Anterior cingulate cortex (tissue), 58 donors: ENCODE measurements at places on chromosomes 11 and 22.

DNA sequence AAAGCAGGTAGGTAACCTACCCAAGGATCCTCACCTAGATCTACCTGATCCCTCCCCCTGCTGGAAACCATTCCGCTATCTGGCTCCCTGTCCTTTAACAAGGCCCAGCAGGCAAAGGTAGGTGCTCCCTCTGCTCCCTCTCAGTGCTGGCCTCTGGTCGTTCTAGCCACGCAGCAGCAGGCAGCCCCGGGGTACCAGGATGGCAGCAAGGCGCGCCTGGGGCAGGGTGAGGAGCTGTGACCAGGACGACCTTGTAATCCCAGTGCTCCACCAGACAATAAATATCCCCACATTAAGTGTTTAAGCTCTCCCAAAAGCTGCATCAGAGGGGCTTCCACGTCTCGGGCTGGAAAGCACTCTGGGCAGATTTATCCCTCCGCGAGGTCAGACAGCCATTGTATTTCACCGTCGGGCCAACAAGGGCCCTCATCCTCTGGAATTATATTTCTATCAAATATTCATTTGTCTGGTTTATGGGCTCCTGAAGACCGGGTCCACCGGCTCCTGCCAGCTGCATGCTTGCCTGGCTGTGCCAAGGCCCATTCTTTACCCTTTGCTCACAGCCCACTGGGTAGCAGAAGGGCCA lies 81.3 kb downstream of the CHST1 start:
- DNase-seq, result no peak

DNA sequence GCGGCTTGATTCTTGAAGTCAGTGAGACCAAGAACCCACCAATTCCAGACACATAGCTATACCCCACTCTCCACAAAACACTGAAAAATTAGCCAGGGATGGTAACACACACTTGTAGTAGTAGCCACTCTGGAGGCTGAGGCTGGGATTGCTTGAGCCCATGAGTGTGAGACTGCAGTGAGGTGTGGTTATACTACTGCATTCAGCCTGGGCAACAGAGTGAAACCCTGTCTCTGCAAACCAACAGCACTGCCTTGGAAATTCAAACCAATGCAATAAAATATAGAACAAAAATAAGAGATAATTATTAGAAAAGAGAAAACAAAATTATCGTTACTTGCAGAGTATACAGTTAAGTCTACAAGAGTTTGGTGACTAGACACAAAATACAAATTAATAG lies 20.2 kb upstream of the PRDM10 start:
- no peak for DNase-seq

DNA sequence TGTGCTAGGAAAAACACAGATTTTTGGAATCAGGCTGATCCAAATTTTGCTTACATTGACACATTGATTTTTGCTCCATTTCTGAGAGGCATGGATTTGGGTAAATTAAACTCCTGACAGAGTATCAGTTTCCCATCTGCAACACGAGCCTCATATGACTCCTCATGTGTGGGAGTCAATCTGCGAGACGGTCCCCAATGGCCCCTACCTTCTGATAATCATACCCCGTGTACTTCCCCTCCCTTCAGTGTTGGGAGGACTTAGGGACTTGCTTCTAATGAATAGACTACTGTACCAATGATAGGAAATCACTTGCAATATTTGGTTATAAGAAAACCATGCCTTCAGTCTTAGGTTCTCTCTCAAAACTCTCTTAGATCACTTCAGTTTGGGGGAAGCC lies 302.7 kb downstream of the ETS1 start:
- DNase-seq, result no peak

DNA sequence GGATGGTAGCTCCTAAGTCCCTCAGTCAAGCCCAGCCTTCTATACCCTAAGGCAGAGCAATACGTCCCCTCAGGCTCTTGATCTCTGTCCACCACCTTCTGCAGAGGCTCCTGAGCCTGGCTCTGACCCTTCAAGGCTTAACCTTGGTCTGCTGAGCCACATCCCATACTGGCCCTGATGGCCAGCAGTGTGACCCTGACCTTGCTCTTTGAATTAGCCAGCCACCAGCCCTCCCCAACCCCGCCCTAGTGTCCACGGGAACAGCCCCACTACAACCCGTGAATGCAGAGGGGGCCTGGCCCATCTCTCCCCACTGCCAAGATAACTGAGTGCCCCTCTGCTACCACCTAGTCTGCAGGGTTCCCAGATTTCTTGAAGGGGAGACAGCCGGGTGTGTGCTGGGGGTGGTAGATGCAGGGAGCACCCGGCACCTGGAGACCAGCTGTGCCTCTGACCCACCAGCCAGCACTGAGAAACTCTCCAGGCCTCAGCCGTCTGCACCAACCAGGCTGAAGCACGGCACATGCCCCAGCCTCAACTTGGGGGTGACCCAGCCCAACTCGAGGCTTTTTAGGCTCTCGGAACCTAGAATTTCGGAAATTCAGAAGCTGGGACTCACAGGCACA lies 6.2 kb downstream of the ARAP1 start:
- DNase-seq, result no peak

- DNase-seq, result no peak
Measured at GRCh38 chr11:47175746-47176327, 842 bp downstream of the ARFGAP2 start.

GRCh38 chr11:8839957-8840945 lies 70.7 kb upstream of the AKIP1 start:
- no peak for DNase-seq
